Activated naive CD4-positive, alpha-beta T cell treated with anti-CD3 and anti-CD28 coated beads, Interleukin-2, amount 50 U/mL, for 72 hours (primary cell): ENCODE measurements at places on chromosomes 12 and 14. TPM values are rescaled to one million over a fixed set of nuclear protein-coding genes. Genes with fewer than 3 reads are reported as not detected.

GRCh38 chr14:54374117-54374884, 22.5 kb upstream of the CDKN3 start:
- DNase-seq = no peak

- no peak for DNase-seq
Measured at GRCh38 chr12:75707983-75708382, 196.6 kb upstream of the KRR1 start.

- DNase-seq = no peak
Measured at GRCh38 chr14:73751157-73751691, 37.0 kb upstream of the PNMA1 start.

DNA sequence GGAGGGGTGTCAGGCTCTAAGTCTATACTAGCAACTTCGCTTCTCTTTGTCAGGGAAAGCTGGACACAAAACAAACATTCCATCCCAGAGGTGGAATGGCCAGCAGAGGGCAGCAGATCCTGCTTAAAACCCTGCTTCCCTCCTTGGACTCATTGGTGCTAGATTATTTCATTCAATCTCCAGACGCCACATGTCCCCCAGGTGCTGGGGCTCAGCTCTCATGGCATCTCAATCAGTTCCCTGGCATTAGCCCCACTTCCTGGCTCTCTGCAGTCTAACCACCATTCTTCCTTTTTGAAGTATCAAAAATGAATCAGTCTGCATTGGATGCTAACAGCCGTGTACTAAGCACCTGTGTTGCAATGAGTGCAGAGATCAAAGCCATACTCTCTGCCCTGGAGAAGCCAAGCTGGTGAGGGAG, 8.1 kb upstream of the PPP1R1A start:
- no peak for DNase-seq

DNA sequence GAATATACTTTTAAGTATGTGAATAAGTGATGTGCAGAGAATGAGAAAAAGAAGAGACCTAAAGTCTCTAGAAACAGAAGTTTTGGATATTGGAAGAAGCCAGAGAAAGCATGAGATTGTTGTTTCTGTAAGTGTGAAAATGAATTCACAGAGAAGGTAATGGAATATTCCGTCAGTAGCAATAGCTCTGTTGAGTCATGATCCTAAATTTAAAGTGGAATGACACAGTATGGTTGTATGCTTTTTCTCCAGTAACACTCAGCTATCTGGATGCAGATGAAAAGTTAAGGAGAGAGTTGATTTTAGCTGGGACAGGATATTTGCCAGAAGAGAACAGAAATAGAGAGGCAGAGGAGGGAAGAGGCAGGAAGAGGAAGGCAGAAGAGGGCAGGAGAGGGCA, 1166.3 kb downstream of the GALC start:
- no peak for DNase-seq

DNA sequence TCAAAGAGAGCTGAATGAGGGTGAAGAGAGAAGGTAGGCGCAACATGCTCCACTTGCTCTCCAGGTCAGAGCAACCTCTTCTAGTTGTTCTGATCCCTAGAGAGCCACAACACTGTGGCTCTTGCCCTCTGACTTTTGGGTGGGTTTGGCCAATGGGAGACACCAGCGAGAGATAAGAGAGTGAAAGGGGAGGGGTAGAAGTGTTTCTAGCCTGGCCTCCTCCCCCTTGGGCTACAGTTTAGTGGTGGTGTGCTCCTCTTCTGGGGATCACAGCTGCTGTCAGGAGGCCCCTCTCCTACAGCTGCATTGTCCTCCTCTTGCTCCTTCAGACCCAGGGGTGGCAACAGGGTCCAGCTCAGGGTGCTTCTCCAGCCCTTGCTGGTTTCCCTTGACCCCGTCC, 454.8 kb downstream of the FUT8 start:
- DNase-seq = no peak

DNA sequence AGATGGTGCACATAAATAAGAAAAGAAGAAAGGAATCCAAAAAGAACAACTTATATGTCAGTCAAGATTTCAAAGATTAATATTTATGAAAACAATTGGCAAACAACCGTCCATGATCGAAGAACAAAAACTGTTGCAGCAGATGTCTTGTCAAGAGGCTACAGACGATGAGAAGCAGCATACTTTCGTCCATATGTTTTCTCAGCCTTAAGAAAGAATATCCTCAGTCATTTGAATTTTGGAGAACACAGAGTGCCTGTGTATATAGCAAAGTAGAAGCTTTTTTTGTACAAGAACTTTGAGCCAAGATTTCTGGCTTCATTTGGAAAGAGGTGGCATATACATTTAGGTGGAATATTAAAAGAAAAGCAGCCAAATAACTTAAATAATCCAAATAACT, 297.2 kb downstream of the ITPR2 start:
- DNase-seq = no peak

DNA sequence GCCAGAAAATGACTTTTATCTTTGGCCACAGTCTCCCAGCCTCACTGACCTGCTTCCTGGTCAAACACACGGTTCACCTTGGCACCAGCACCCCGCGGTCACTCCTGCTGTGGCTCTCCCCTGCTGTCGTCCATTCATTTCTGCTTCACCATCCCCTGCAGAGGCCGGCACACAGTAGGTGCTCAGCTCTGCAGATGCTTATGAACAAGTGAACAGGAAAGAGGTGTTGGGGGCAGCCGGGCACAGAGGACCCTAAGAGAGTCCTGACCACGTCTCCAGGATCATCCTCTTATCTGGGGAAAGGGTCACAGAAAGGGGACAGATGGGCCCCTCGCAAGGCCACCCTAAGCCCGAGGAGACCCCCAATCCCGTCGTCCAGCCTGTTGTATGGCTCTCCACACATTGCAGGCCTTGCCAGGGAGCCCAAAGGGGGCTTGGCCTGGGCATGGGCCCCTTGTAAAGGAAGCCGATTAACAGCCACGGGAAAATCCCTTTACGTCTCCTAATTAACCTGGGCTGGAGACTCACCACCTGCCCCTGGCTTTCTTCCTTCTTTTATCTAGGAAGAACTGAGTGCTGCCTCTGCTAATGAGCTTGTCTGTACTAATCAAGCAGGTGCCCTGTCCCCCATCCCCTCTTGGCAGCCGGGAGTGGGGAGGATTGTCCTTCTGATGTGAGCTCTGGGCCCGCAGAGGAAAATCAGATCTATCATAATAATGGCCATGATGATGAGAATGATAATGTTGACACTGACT, 119.2 kb downstream of the AACS start:
- no peak for DNase-seq

DNA sequence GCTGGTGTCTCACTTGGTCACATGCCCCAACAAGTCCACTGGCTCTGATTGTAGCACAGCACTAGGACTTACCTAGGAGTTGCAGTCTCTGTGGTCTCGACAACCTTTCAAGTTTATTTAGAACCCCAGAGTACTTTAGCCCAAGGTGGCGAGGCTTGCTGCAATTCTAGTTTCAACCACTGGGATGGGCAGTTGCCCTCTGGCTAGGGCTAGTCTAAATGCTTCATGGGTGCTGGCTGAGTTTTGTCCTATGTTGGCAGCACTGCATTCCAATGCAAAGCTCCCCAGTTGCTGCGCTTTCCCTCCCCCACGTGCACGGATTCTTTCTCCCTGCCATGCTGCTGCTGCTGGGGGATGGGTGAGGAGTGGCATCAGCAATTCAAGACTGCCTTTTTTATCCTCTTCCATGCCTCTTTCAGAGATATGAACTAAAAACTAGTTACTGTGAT, 207.9 kb downstream of the SYNE2 start:
- no peak for DNase-seq

DNA sequence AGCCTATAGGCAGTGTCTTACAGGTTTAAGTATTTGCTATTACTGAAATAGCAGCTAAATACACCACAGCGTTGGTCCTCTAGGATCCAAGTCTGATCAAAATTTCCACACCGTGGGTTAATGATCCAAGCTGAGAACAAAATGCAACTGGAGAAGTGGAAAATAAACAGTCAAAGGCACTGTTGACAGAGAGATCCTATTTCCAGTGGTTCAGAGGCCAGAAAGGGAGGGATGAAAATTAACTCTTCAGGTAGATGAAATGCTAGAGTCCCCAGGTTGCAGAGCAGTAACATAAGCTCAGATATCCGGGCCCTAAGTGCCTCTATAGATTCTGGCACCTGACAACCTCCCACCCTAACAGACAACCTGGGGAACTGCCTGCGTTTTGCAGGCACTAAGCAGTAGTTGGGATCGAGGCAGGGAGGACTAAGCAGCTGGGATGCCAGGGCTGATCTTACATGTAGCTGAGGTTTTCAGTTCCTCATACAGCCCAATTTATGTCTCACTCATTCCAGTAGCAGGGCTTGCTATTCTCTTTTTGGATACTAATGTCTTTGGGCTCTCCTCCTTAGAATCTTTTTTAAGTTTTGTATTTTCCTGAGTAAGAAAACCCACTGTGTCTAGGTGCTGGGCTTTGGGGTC, 42.7 kb upstream of the CRACR2A start:
- DNase-seq = no peak

GRCh38 chr12:26287671-26288381, 92.5 kb downstream of the SSPN start:
- DNase-seq = no peak

- no peak for DNase-seq
Measured at GRCh38 chr14:83467811-83468210, 1934.2 kb upstream of the SEL1L start.

- DNase-seq = no peak
Measured at GRCh38 chr12:89492883-89493282, 31.7 kb downstream of the GALNT4 start.

- no peak for DNase-seq
Measured at GRCh38 chr12:6205761-6206160, 5.6 kb downstream of the CD9 start.

GRCh38 chr12:106978035-106978800, 8.7 kb downstream of the MTERF2 start:
- DNase-seq = no peak

- no peak for DNase-seq
Measured at GRCh38 chr12:6224550-6224949, 24.4 kb downstream of the CD9 start.

DNA sequence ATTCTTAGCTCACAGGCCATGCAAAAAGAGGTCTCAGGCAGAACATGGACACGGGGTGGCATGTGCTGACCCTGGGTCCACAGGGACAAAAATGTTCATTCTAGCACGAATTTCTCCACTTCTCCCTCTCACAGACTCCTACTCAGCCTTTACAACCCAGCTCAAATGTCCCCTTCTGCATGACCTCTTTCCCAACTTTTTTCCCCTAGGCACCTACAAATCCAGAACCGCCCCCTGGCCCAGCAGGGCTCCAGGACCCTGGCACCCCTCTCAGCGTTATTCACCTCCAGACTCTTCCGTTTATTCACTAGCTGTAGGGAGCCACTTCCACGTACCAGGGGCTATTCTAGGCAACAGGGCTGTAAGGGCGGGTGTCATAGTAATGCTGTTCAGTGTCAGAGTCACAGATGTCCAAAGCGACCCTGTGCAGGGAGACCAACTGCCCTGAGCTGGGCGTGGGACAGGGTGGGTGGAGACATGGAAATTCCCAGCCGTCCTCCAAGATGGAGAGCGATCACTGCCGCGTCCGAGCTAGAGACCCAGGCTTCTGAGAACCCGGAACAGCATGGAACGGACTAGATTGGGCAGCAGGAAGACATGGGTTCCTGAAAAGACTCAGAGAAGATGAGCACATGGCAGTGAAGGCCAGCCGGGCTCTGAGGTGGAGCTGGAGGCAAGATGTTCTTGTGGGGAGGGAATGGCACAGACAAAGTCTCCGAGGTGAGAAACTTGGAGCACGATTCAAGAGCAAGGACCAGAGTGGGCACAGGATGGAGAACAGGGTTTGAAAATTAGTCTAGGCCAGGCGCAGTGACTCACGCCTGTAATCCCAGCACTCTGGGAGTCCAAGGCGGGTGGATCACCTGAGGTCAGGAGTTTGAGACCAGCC, 274.9 kb upstream of the RTL1 start:
- no peak for DNase-seq

DNA sequence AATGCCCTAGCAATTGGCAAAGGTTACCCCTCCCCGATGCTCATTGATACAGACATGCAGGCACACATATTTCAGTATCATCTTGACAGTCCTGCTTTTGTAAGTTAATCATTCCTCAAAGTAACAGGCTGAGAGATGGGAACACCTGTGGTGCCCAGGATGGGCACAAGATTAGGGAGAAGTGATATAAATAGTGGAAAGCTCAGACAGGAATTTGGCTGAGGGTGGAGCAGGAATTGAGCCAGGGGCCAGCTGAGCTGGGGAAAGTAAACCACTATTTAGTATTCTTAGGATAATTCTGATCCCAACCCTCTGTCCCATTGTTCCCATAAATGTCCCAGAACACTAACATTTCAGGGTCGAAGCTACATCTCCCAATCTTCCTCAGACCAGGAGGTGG, 38.3 kb downstream of the DAO start:
- no peak for DNase-seq

DNA sequence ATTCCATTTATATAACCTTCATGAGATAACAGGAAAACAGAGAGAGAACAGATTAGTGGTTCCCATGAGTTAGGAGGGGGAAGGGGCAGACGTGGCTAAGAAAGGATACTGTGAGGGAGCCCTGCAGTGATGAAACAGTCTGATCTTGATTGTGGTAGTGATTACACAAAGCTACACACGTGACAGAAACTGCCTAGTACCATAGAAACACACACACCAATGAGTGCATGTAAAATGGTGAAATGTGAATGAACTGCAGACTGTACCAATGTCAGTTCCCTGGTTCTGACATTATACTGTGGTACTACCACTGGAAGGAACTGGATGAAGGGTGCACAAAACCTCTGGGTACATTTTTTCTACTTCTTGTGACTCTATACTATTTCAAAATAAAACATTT, 36.9 kb downstream of the NRDE2 start:
- no peak for DNase-seq

TPI1 gene
- total RNA-seq = 694 TPM

LAG3 gene
- 71.3 TPM for total RNA-seq

BDKRB1 gene
- not detected for total RNA-seq

KRT73 gene
- 4.9 TPM for total RNA-seq

BMP4 gene
- total RNA-seq = not detected

CLIP1 gene
- 40.7 TPM for total RNA-seq

OR4E2 gene
- total RNA-seq = not detected

GPR33 gene
- not detected for total RNA-seq

EIF5 gene
- 154 TPM for total RNA-seq

GPR84 gene
- 2.0 TPM for total RNA-seq
